ENCODE measurements at places on chromosomes 1 and 21.

- peak; percentile 53 for DNase-seq
Measured at GRCh38 chr1:65001231-65001792, 35.0 kb upstream of the JAK1 start.

- no peak for DNase-seq
Measured at GRCh38 chr21:33264561-33264960, 1.6 kb upstream of the IL10RB start.

DNA sequence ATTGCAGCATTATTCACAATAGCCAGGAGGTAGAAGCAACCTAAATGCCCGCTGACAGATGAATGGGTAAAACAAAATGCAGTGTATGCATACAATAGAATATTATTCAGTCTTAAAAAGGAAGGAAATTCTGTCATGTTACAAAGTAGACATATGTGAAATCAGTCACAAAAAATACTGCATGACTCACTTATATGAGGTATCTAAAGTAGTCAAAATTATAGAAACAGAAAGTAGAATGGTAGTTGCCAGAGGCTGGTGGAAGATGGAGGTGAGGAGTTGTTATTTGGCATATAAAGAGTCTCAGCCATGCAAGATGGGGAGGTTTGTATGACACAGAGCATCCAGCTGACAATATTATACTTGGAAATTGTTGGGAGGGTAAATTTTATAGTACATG is 43.0 kb upstream of the EGLN1 start:
- no peak for DNase-seq

DNA sequence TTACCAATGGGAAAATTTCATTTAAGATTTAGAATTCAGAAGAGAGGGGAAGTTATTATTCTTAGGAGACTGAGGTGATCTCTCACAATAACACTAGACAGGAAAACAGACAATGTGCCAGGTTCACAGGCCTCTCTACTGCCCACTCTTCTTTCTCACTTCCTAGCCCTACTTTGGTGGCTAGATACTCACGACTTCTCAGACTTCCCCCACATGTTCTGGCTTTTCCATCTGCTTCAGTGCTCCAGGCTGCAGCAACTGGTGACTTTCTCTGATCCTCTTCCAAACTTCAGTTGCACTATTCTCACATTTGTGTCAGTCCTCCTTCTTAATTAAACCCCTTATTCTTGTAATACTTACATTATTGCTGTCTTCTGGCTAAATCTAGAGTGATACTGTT is 208.7 kb upstream of the KCTD3 start:
- no peak for DNase-seq

- DNase-seq: peak; percentile 74
Measured at GRCh38 chr1:149888999-149889289, 10.4 kb upstream of the BOLA1 start.

DNA sequence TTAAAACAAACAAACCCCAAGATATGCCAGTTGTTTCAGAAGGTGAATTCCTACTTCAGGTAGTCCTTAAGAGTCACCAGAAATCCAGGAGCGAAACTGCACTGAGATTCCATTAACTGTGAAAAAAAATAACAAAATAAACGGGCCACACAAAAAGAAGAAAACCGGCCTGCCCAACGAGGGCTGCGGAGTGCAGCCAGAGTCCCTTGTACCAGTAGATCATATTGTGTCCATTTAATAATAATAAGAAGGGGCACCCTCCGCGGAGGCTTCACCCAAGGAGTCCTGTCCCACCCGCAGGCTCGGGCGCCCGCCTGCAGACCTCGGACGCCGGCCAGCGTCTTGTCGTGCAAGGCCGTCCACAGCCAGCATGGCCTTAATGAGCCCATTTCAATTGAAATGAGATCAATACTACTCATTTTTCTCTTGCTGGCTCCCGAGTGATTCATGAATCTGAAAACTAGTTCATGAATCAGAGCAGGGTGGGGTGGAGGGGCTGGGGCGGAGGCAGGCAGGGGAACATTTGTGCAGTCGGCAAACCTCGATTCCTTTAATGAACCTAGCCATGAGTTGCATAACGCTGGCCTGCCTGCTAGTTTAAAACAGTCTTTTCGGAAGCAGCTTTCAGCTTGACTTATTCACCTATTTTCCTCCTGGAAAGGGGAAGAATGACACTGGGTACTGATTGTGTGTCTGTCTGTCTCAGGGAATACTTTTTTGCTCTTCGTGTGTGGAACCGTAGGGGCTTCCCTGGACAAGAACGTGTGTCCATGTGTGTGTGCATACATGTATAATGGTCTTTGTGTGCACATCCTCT is 113.1 kb upstream of the IRF2BP2 start:
- peak; percentile 64 for DNase-seq

- DNase-seq: no peak
Measured at GRCh38 chr1:30052178-30052577, 671.2 kb downstream of the MATN1 start.
